Activated naive CD8-positive, alpha-beta T cell treated with anti-CD3 and anti-CD28 coated beads for 36 hours (primary cell): ENCODE measurements at places on chromosomes 1 and 21. TPM values are rescaled to one million over a fixed set of nuclear protein-coding genes. Genes with fewer than 3 reads are reported as not detected.
A peak's percentile ranks its signal among the peaks of the same experiment; 100 is the strongest.

The ANKRD45 gene
- total RNA-seq: 0.14 TPM

DNA sequence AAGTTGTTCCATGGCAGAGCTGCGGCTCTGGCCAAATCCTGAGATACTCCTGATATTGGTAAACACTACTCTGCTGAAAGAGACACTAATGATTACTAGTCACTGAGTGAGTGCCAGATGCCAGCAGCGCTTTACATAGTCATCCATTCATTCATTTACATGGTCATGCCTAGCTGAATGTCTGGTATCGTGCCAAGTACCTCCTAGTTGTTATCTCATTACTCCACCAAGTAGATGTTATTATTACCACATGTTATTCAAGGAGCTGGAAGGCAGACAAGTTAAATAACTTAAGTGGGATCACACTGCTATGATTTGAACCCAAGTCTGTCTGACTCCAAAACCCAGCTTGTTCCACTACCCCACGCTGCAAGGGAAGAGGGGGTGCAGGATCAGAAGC is 4.7 kb downstream of the OLFML2B start:
- peaks cover 7% of the 10 kb centered on the region for H3K4me1 ChIP-seq
- H3K27ac ChIP-seq: no peak overlapping the region
- peaks cover 16% of the 10 kb centered on the region for H3K27me3 ChIP-seq
- H3K4me3 ChIP-seq: no peak overlapping the region
- no peak for DNase-seq

- peaks cover 8% of the 10 kb centered on the region for H3K27me3 ChIP-seq
- H3K4me1 ChIP-seq: no peaks in the 10 kb centered on the region
- no peaks in the 10 kb centered on the region for H3K36me3 ChIP-seq
- DNase-seq: no peak
- H3K27ac ChIP-seq: no peak overlapping the region
Observed at GRCh38 chr1:182473556-182473955, 23.6 kb downstream of the RGSL1 start.

- no peak overlapping the region for H3K27ac ChIP-seq
- DNase-seq: no peak
Observed at GRCh38 chr1:23673086-23673813, 18.4 kb upstream of the RPL11 start.

- no peak overlapping the region for H3K4me3 ChIP-seq
- DNase-seq: no peak
- no peaks in the 10 kb centered on the region for H3K27me3 ChIP-seq
- no peaks in the 10 kb centered on the region for H3K4me1 ChIP-seq
- H3K27ac ChIP-seq: no peak overlapping the region
Observed at GRCh38 chr1:166062421-166063070, 104.3 kb downstream of the FAM78B start.

- no peak overlapping the region for H3K27ac ChIP-seq
- H3K36me3 ChIP-seq: no peaks in the 10 kb centered on the region
- DNase-seq: no peak
Observed at GRCh38 chr1:214846276-214846675, 236.3 kb upstream of the KCNK2 start.

- H3K4me1 ChIP-seq: no peaks in the 10 kb centered on the region
Observed at GRCh38 chr1:3185896-3186525, 117.0 kb downstream of the PRDM16 start.

DNA sequence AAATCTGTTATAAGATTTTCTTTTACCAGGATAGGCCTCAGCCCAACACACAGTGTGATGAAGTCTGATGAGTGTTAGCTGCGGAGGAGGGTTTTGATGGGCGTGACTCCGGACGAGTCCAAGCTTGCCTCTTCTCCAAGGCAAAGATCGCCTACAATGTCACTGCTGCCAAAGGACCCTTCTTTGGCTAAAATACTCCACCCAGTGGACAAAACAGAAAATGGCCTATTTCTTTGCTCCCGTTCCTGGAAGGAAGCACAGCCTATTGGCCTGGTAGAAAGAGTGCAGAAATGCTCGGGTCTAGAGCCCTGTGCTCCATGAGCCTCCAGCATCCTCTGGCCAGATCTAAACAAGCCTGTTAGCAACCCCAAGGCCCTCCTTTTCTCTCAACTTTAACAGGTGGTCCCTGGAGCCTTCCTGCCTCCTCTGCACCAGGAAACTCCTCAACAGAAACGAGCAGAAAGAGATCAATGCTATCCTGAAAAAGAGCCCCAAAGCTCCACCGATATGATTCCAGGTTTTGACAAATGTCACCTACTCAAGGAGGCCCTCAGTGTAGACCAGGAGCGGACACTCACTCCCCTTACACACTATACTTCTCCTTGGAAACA is 3.4 kb upstream of the CASQ2 start:
- no peak overlapping the region for H3K27ac ChIP-seq
- peak; percentile 11 for DNase-seq
- H3K4me1 ChIP-seq: no peaks in the 10 kb centered on the region

The VN1R5 gene
- not detected for total RNA-seq

The LEMD1 gene
- total RNA-seq: not detected
